Upper lobe of right lung (tissue), 1 donor: ENCODE measurements at places on chromosomes 1 and 21. TPM values are rescaled to one million over a fixed set of nuclear protein-coding genes. Genes with fewer than 3 reads are reported as not detected.

The ZFP69B gene
- 1.3 TPM for total RNA-seq

The GBP5 gene
- 5.4 TPM for total RNA-seq

GRCh38 chr1:227791425-227792143, 23.9 kb upstream of the PRSS38 start:
- DNase-seq = no peak

DNA sequence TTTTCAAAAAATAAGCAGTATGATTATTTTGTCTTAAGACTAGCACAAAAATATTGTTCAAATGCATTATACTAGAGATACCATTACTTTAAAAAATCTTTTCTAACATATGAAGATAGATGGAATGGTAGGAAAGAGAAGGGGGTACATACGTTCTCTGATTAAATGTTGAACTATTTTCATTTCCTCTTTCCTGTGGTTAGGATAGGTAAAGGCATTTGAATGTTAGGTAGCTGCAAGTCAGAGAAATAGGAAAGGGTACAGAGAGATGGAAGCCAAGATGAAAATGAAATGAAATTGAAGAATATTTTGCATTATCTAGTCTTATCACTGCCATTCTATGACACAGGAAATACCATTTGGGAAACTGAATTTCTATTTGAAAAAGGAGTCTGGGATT, 28.3 kb downstream of the TLCD4 start:
- no peak for DNase-seq
